Stimulated activated CD8-positive, alpha-beta memory T cell treated with anti-CD3 and anti-CD28 coated beads, Interleukin-4, amount 100 ng/mL, for 4 hours (primary cell): ENCODE measurements at places on chromosomes 5 and 9.

DNA sequence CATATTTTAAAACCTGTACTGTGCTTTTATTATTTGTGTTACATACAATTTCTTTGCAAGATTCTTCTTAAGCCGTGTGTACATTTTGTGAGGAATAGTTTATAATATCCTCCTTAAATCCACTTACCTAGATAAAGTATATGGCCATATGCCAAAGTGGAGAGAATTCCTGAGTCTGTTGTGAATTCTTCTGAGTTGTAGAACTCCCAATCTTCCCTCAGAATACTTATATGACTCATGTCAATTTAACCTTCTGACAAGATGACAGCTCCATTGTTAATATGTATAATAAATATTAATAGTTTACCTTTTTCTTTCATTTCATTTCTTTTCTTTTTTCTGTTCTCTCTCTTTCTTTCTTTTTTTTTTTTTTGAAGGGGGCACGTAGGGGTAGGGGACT lies 6.0 kb upstream of the RICTOR start:
- DNase-seq, result no peak

GRCh38 chr5:159593518-159594073 lies 263.3 kb upstream of the IL12B start:
- DNase-seq, result no peak

DNA sequence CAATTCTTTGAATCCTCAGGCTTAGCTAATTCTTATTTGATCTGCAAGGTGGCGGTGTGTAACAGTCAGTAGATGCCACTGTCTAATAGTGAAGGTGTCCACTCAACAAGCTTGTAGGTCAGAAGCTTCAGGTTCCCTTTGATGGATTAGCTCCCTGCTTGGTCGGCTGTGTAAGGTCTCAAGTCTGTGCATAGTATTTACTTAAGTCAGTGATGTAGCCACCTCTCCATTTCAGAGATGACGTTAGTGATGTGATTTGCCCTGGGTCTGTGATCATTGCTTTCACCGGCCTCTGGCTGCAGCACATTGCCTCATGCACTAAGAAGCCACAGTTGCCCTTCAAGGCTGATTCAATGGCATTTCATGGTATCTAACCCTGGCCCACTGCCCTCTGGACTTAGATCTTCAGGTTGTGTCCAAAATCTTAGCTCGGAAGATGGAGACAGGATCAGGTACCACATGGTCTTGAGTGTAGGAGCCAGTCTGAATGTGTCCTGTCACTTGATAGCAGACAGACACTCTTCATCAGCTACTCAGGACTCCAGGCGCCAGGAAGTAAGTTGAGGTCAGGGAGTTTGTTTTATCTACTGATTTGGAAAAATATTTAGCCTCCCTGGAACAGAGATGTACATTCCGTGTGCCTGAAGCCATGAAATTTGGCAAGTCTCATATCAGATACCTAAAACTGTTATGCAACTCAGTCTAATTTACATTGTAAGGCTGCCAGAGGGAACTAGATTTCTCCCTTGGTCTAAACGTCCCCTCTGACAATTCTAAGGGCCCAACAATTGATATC lies 42.9 kb downstream of the SUB1 start:
- no peak for DNase-seq

DNA sequence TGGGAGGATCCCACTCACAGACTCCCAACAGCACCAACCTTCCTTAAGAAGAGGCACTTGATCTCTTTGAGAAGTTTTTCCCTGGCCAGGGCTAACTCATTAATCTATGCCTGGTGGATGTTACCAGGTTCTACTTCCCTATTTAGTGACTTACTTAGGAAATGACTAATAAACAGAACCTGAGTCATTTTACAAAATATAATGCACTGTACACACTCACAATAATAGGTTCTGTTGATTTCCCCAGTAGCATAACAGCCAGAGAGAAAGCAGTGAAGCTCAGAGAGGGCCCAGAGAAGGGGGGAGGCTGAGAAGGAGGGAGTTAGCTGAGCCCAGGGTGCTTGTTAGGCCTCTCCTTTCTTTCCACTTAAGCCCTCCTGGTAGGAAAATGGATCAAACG lies 27.1 kb downstream of the FRMD3 start:
- DNase-seq, result no peak

DNA sequence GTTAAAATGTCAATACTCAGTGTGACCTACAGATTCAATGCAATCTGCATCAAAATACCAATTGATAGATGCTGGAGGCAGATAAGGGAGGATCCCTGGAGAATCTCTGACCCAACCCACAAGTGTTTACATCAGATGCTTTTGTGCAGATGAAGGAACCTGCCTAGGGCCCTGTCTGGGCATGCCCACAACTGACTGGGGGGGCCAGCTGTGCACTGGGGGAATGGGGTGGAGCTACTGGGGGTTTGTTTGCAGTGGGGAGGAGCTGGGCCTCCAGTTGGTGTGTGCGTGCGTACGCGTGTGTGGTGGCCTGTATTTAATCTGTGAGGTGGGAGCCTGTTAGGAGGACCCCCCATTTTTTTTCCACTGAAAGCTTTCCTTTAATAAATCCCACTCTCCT lies 244.9 kb downstream of the TRIM36 start:
- DNase-seq, result no peak

GRCh38 chr5:109693535-109694400 lies 4.0 kb downstream of the MAN2A1 start:
- DNase-seq, result no peak

- no peak for DNase-seq
These were observed 13.6 kb upstream of the ARHGAP26 start for GRCh38 chr5:142756576-142756975.

DNA sequence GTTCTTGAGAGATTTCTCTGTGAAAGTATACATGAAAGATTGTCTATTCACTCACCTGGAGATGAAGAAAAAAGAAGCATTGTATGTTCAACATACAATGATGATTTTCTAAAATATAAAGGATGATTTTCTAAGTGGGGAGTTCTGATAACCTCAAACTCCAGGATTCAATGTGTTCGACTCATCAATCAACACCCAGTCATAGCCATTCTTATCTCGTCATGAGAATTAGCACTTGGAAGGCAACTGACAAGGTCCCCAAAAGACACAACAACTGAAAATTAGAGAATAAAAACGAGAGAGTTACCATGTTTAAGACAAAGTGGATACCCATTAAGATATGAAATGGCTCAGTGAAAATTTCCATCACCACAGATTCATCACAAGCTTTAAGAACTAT lies 52.1 kb upstream of the SIMC1 start:
- DNase-seq, result no peak

GRCh38 chr9:127917603-127918002 lies 762 bp upstream of the ST6GALNAC4 start:
- DNase-seq, result no peak

DNA sequence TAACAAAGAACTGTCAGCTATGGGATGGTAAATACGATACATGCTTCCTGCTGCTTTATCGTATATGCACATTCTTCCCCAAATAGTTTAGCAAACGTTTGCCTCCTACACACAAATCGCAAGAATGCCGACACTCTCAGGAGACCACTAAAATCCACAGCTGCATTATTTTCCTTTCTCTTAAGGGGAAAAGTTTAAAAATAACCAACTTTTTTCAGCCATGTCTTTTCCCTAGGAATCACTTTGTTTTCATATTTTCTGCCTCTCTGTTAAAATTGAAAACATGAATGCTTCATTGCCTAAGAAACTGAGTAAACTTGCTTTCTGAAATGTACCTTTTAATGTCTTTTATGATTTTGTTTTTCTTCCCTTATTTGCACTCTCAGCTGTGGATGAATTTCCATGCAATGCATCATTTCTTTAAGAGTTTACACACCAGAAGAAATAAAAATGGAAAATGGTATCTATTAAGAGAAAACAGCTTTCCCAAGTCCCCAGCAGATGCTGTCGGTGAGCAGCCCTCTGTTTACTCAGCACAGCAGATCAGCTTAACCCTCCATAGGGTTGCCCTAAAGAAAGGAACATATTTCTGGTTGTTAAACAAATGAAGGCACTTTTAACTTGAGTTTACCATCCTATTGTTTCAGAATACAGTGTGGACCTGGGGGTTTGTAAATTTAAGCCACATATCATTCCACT lies 66.2 kb downstream of the IZUMO3 start:
- no peak for DNase-seq

GRCh38 chr9:17906176-17906840 lies 327.4 kb downstream of the SH3GL2 start:
- DNase-seq, result no peak

GRCh38 chr5:181114284-181114843 lies 16.6 kb downstream of the OR2V1 start:
- DNase-seq, result no peak

GRCh38 chr9:113808391-113809358 lies 67.4 kb upstream of the ZNF618 start:
- no peak for DNase-seq

GRCh38 chr5:120304663-120305062 lies 159.4 kb upstream of the PRR16 start:
- DNase-seq, result no peak

- DNase-seq, result no peak
These were observed 12.8 kb downstream of the FER start for GRCh38 chr5:108760512-108760911.

- DNase-seq, result no peak
These were observed 26.5 kb downstream of the SEMA4D start for GRCh38 chr9:89471390-89471789.

DNA sequence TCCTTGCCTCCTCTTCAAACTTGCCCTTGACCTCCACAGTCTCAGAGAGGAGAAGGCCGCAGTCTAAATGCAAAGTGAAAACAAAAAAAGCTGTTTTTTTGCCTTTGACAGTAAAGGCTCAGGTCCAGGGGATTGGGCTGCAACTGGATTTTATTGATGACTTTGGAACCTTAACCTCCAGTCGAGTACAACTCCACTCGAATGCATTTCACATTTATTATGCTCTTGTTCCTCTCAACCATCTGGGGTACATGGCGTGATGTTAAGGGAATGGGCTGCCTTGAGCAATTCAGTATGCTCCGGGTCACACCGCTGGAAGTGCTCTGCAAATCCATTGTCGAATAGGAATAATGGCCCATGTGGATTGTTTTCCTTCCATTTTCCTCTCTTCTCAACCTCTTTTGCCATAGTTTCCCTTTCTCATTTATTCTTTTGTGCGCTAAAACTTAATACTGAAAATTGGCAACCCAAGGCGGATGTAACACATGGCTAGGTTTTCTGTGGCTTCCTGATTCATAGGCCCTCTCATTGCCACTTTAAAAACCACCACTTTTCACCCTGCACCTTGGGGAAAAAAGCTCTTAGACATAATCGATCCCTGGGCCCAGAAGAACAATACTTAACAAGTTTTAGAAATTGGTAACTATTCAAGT lies 34.3 kb downstream of the ITK start:
- no peak for DNase-seq

DNA sequence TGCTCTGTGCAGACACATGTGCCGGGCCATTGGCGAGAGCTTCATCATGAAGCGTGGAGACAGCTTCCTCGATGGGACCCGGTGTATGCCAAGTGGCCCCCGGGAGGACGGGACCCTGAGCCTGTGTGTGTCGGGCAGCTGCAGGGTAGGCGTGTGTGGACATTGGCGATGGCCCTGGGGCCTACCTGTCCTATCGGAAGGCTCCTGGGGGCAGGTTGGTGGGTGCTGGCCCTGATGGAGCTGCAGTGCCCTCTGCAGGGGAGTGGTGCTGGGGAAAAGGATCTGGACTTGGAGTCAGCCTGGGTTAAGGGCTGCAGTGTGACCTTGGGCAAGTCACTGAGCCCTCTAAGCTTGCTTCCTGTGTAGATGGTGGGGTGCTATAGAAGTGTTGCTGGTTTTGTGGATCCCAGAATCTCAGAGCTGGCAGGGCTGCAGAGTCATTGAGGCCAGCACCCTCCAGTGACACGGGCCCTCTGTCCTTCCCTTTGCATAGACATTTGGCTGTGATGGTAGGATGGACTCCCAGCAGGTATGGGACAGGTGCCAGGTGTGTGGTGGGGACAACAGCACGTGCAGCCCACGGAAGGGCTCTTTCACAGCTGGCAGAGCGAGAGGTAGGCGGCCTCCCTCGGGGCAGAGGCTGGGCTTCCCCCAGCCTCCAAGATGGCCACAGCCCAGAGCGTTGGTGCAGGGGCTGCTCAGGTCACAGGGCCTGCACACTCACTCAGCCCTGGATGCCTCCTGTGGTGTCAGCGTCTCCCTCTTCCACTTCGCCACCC lies 15.8 kb downstream of the ADAMTS13 start:
- no peak for DNase-seq

- no peak for DNase-seq
These were observed 10.6 kb upstream of the CXXC5 start for GRCh38 chr5:139637438-139638089.

- DNase-seq, result no peak
These were observed 147.0 kb downstream of the GLIS3 start for GRCh38 chr9:4152876-4153275.

DNA sequence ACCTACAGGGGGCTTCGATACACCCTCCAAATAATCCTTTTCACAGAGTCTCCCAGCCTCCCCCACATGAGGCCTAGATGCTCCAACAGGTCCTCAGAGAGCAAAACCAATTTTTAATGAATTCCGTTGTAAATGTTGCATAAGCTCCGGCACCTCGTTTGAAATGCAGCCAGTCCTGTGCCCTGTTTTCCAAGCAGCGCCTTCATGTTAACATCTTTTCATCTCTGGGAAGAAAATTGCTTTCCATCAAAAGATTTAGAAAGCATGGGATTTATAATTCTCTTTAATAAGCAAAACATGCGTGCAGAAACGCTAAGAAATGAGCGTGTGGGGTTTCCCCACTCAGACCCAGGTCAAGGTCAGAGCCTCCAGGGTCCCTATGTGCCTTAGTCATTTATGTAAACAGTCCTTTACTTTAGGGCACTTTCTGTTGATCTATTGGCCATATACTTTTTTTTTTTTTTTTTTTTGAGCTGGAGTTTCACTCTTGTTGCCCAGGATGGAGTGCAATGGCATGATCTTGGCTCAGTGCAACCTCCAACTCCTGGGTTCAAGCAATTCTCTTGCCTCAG lies 177.5 kb upstream of the S1PR3 start:
- no peak for DNase-seq

DNA sequence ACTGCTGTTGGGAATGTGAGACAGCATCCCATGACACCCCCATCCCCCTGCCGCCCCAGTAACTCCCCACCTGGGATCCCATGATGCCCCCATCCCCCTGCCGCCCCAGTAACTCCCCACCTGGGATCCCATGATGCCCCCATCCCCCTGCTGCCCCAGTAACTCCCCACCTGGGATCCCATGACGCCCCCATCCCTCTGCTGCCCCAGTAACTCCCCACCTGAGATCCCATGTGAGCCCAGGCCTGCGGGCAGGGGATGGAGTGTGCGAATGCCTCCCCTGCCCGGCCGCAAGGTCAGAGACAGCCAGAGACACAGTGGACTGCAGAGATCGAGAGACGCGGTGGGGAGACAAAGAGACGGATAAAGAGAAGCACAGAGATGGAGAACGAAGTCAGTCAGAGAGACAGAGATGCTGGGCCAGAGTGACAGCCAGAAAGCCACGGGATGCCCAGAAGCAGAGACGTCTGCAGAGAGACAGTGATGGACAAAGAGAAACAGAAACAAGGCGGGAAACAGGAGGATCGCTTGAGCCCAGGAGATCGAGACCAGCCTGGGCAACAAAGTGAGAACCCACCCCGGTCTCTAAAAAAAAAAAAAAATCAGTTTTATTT lies 992 bp downstream of the SH2D3C start:
- no peak for DNase-seq
